Fibroblast of skin of scalp (primary cell): ENCODE measurements at places on chromosomes 2 and 18.

GRCh38 chr2:191790737-191791136 lies 56.2 kb downstream of the CAVIN2 start:
- no peak for DNase-seq

DNA sequence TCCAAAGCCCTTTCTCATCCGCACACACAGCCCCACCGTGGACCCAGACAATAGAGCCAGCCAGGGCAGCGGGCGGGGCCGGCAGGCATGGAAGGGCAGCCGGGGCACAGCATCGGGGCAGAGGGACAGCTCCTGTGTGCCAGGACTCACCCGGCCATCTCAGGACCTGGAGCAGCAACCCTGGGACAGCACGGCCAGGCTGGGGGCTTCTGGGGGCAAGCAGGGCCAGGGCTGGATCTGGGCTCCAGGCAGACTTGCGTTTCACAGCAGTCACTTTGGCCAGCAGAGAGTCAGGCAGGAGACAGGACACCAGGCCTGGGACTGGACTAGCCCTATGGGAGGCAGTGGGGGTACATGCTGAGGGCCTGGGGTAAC lies 15.5 kb downstream of the ANO7 start:
- no peak for DNase-seq

- no peak for DNase-seq
These were observed 29.8 kb upstream of the GALM start for GRCh38 chr2:38636069-38636468.

DNA sequence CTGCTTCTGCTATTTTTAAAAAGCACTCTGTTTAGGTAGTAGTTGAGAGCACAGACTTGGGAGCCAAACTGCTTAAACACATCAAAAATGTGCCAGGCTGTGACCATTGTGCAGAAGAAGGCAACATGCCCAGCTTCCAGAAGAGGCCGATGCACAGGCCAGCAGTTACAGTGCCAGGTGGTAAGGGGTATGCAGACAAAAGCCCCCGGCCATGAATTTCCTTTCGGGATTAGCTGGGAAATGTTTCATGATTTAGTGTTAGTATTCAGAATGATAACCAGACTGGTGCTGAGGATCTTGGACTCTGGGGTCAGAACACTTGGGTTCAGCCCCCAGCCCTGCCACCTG lies 40.0 kb upstream of the ATG16L1 start:
- DNase-seq: no peak

GRCh38 chr2:60529136-60529784 lies 24.2 kb downstream of the BCL11A start:
- no peak for DNase-seq

DNA sequence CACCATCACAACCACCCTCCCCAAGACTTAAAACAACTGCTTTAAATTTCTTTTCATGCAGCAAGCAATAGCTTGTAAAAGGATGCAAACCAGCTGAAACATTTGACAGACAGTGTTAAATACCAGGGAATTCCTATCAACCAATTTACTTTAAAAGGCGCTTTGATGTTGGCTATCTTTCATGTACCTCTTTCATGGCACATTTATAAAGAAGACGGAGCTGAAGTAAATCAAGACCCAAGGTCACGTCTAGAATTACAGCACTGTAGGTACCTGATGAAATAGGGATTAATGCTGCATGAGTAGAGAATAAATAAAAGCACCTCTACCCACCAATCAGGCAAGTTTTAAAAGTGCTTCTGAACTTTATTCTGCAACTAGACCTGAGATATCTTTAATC lies 78.9 kb downstream of the SRBD1 start:
- no peak for DNase-seq

DNA sequence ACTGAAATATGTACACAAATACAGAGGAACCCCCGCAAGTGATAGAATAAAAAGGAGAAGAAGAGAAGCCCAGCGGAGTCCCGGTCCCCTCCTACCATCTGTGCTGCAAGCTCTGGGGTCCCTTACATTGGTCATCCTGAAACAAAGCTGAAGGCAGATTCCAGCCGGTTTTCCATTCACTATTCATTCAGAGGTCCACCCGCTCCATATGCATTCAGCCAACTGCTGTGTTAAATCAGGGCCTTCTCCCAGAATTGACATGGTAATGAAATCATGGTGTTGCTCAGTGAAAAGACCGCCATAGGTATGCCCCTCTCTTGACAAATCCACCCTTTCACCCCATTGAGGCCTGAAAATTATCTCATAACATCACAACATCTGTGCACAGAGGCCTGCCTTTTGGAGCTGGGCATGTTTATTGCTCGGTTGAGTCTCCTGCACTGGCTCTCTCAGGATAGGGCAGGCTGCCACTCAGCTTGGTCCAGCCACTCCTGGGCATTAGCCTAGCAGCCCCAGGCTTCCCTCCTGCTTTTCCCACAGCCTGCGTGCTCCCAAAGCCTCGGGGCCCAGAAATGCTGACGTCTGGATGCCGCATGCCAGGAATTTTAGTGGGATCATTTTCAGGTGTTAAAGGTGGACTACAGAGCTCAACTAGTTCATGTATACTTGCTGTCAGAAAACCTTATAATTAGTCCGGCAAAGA lies 39.3 kb upstream of the ID2 start:
- DNase-seq: no peak

DNA sequence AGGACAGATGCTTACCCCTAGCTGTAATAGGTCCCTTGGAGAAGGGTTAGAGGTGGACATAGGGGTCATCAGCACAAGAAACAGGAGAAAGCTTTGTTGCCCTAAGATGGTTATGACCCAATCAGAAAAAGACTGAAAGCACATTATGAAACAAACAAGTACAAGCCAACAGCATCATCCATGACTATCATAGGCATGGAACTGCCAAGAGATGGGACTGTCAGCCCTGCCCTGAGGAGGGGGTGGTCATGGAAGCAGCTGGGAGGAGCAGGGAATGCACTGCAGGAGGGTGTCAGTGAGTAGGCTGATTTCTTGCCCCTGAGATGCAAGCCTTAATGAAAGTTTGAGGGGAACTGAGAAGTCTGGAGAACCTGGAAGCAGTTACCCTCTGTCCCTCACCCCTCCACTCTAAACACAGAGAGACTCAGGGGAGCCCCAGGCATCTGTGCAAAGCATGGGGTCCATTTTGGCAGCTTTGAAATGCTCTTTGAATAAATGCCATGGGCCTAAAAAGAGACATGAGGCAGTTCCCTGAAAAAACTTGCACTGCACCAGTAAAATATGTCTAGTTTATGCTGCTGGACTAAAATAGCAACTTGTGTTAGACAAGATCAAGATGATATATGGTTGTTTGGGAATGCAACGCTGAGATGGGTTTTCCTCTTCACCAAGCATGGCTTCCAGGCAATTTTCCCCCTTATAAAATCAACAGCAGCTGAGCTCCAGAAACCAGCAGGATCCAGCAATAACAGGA lies 122.7 kb upstream of the ZFP36L2 start:
- DNase-seq: peak; percentile 70

DNA sequence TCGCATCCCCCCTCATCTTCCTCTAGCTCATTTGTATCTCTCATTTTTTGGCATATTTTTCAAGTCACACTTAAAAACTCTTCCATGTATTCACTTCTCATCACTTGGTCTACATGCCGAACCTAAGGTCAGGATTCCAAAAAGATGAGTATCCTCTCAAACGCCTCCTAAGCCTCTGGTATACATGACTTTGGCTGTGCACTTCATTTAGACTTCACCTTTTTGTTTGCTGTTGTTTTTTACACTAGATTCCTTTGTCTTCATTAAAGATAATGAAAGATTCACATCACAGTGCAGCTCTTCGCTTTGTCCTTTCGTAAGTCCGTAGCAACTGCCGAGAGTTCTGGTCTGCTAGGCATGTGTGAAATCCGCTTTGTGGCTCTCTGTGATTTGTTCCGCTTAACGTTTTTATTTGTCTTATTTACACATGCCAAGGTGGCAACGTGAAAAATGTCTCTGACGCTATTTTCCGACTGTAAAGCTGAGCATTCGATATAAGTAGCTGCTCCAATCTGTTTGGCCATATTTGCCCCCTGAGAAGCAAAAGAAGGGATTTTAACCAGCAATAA lies 17.7 kb downstream of the RND3 start:
- no peak for DNase-seq

DNA sequence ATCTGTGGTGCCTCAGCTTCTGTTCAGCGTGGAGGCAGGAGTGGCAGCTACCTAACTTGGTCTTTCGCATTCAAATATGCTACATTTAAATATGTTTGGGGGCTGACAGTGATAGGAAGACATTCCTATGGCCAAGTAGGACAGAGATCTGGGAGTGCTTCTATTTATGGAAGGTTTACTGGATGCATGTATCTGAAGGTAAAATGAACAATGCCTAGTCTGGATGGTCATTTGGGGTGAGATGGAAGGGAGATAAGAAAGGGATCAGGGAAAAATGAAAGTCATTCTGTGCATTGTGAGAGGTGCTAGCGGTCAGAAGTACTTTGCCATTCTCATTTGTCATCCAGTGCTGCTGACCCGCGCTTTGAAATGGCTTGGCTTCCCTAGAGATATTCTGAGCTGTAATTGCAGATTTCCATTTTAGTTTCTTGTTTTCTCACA lies 300.9 kb upstream of the FBXO11 start:
- DNase-seq: no peak

- DNase-seq: no peak
These were observed 40.5 kb downstream of the MYO7B start for GRCh38 chr2:127575941-127576432.

DNA sequence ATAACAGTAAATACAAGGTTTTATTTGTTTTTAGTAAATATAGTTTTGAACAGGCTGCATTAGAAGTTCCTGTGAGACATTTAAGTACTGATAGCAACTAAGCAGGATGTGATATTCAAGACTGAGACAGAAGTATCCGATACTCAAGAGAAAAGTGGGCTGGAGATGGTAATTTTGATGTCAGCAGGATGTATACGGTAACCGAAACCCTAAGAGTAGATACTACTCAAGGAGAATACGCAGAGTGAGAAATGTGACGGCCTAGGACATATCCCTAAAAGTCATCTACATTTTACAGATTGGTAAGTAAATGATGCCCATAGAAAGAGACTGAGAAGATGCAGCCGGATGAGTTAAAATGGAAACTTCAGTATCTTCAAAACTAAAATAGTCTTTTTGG lies 115.4 kb downstream of the GORASP2 start:
- no peak for DNase-seq

GRCh38 chr2:32697156-32697555 lies 69.3 kb downstream of the TTC27 start:
- DNase-seq: peak; percentile 74

DNA sequence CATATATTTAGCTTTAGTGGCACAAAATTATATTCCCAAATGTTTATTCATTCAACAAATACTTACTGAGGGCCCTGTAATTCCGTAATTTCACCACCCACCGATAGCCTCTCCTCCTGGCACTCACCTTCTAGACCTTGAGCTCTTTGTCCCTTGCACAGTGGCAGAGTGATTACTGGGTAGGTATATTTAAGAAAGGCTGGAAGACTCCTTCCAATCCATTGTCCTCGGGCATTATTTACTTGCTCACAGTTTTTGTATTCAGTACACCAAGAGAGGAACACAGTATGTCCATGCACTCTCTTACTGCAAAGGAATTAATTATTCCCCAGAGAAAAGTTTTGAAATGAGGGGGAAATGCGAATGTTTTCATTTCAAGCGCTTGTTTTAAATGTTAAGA lies 1.1 kb upstream of the CDCA7 start:
- no peak for DNase-seq

DNA sequence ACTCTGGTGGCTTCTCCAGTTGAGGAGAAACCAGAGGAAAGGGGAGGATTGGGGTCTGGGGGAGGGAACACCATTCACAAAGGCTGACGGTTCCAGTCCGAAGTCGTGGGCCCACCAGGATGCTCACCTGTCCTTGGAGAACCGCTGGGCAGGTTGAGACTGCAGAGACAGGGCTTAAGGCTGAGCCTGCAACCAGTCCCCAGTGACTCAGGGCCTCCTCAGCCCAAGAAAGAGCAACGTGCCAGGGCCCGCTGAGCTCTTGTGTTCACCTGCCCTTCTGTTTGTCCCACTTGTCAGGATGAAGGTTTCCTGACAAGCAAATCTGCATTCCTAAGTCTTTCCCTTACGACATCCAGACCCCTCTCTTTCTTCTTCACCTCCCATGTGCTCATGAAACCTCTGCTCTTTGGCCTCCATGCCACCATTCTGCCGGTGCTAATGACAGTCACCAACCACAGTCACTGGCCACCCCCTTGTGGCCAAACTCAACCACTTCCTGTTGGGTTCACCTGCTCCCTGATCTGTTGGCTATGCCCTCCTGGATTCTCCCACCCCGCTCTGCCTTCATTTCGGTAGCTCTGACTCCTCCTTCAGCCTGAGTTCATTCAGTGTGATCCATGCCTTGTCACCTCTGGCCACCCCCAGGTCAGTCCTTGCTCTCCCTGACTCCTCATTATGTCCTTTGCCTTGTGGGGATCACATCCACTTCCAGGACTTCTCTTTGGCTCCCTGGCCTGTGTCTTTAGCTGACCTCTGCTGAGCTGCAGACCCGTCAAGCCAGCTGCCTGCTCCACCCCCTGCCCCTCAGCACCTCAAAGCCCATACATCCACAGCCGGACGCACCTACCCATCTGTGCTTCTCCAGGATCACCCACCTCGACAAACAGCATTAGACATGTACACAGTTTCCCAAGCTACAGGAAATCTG lies 17.6 kb downstream of the EMX1 start:
- no peak for DNase-seq

- no peak for DNase-seq
These were observed 360.9 kb downstream of the XIRP2 start for GRCh38 chr2:167249197-167249596.

DNA sequence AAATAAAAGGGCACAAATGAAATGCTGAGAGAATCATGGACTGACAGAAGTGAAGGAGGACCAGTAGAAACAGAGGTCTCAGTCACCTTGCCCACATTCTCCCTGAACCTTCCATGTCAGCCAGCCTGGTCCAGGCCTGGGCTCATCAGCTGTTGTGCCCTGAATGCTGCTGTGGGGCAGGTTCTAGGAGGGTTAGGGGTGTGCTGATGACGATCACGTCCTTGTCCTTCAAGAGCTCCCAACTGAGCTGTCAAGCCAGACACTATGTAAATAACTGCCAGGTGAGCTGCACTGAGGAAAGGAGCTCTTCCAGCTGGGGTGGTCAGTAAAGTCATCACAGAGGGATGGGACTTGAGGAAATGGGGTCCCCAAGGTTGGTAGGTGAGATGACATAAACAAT lies 156.5 kb downstream of the SMAD2 start:
- no peak for DNase-seq

- DNase-seq: peak; percentile 14
These were observed 1293.6 kb upstream of the ZEB2 start for GRCh38 chr2:145813481-145813880.

- DNase-seq: peak; percentile 61
These were observed 29.5 kb downstream of the COL5A2 start for GRCh38 chr2:189150033-189150432.

GRCh38 chr2:216742411-216742810 lies 47.1 kb upstream of the IGFBP5 start:
- no peak for DNase-seq

- DNase-seq: no peak
These were observed 37.6 kb downstream of the HJURP start for GRCh38 chr2:233816771-233817170.

- no peak for DNase-seq
These were observed 3.2 kb upstream of the AQP12B start for GRCh38 chr2:240685771-240686371.

GRCh38 chr2:74538881-74539339 lies 9.2 kb downstream of the HTRA2 start:
- DNase-seq: no peak
